ENCODE measurements at places on chromosomes 13 and 19.

DNA sequence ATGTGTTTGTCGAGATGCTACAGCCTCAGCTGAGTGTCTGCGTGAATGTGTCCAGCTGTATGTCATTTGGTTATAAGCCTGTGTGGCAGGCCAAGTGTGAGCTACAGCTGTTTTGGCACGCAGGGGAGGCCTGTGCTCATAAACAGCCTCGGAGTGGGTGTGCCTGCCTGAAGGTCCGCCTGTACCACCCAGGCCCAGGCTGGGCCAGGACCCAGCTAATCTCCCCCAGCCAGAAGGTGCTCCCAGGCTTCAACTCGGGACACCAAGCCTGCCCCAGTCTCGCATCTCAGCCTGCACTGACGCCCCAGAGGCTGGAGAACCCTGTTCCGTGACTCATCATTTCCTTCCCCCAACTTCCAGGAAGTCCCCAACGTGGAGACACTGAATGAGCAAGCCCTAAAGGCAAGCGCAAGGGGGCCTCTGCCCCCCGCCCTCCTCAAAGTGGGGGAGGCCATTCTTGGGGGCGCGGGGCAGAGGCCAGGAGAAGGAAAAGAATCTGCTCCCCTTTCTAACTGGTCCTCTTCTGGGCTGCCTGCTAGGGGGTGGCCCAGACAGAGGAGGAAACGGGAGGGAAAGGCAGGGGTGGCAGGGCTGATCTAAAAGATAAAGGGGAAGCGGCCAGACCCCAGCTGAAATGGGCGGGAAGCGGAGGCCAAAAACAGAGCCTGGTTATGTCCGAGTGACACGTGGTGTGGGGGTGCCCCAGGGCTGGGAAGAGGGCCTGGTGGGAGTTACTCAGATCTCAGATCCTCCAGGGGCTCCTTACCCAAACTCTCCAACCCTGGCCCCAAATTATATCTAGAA lies 2.0 kb downstream of the SLC1A5 start:
- DNase-seq, result peak; percentile 87

- peak; percentile 30 for DNase-seq
Observed at GRCh38 chr19:12126707-12127106, 13.4 kb downstream of the ZNF20 start.

- no peak for DNase-seq
Observed at GRCh38 chr13:24922387-24922744, 158.4 kb downstream of the RNF17 start.

DNA sequence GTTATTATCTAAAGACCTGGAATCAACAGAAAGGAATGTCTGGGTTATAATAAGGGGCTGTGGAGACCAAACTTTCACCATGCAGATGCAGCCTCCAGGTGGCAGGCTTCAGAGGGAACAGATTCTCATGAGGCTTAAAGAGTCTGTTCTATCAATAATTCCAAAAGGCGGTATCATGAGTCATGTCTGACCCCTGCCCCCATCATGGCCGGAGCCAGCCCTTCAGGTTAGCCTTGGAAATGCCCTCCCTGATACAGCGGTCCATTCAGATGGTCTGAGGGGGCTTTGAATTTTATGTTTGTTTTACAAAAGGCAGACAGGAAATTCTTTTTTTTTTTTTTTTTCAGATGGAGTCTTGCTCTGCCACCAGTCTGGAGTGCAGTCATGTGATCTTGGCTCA lies 21.7 kb upstream of the LAMP1 start:
- peak; percentile 41 for DNase-seq

DNA sequence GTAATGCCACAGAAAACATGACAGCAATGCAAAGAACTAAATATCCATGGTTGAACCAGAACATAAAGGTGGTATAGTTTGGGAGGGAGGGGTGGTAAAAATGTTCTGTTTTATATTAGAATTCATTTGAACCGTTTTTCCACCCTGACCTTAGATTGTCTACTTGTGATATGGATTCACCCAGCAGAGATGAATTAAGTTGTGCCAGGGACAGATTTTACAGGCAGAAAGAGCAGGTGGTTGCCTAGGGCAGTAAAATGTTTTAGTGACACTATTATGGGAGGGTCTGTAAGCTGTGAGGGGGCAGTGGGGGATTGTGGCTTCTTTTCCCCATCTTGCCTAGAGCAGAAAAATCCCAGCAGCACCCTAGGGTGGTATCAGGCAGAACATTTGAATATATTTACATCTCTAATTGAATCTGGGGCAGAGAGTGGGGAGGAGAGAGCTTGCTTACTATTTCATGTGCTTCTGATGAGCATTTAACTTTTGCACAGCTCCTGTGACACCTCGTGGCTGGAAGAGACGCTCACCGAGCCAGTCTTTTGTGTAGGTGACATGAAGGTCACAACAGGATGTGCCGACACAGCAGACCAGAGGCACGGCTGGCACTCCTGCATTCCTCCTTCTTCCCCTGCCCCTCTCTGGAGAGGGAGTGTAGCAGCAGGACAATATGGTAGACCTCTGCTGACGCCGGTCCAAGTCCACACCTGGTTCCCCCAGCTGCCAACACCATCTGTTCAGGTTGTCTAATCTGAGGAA lies 452.3 kb downstream of the IRS2 start:
- DNase-seq, result no peak

- DNase-seq, result no peak
Observed at GRCh38 chr19:876780-877314, 16.1 kb downstream of the MED16 start.

GRCh38 chr13:113924184-113924901 lies 49.5 kb downstream of the C13orf46 start:
- DNase-seq, result no peak

DNA sequence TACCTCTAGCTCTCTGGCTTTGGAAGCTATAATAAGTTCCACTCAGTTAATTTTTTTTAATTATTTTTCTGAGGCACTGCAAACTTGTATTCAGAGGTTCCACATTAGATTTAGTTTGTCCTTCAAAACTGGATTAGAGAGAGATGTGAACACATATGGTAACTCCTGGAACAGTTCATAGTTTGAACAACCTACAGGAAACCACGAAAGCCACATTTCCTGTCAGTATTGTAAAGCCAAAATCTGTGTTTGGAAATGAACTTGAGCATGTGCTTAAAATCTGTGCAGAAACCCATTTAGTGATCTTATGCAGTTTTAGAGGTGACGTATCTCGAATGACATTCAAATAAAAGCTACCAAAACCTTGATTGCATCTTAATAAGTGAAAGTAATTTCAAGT lies 1952.0 kb downstream of the OLFM4 start:
- DNase-seq, result no peak

DNA sequence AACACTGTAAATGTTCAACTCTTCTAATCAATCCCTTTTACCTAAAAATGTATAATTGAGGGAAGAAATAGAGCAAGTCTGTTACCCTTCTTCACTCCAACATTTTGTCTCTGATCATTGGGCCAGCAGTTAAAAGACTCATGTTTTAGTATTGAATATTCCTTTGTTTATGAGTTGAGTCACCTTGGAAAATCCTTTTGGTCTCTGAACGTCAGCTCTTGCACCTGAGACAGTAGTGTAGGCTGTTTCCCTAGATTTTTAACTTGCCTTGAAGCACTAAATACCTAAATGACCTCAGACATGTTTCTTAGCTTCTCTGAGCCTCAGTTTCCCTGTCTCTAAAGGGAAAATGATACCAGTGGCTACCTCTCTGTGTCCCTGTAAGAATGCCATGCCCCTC lies 184.2 kb downstream of the RFC3 start:
- no peak for DNase-seq

- DNase-seq, result no peak
Observed at GRCh38 chr13:83499286-83499685, 383.0 kb downstream of the SLITRK1 start.

GRCh38 chr13:59000770-59001169 lies 1163.0 kb downstream of the DIAPH3 start:
- DNase-seq, result no peak

DNA sequence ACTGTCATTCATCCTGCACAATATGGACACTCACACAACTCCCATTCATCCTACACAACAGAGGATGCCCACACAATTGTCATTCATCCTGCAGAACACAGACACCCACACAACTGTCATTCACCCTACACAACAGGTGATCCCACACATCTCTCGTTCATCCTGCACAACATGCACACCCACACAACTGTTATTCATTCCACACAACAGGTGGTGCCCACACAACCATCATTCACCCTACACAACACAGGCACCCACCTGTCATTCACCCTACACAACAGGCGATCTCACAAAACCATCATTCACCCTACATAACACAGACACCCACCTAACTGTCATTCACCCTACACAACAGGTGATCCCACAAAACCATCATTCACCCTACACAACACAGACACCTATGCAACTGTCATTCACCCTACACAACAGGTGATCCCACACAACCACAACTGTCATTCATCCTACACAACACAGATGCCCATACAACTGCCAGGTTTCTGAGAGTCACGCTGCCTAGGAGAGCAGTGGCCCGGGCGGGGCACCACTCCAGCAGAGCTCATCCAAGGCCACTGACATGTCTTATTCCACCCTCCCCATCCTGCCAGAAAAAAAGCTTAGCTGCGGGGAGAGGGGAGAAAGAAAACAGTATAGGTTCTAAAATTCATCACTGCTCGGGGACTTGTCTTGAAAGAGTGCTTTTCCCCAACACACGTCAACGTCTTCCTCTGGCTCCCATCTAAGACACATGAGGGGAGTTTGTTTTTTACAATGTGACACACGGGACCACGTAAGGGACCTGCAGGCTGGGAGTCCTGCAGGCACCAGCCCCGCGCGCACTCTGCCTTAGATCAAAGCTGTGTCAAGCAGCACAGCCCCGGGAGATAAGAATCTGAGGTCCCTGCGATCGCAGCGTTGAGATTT lies 44.0 kb downstream of the KLF2 start:
- peak; percentile 83 for DNase-seq

DNA sequence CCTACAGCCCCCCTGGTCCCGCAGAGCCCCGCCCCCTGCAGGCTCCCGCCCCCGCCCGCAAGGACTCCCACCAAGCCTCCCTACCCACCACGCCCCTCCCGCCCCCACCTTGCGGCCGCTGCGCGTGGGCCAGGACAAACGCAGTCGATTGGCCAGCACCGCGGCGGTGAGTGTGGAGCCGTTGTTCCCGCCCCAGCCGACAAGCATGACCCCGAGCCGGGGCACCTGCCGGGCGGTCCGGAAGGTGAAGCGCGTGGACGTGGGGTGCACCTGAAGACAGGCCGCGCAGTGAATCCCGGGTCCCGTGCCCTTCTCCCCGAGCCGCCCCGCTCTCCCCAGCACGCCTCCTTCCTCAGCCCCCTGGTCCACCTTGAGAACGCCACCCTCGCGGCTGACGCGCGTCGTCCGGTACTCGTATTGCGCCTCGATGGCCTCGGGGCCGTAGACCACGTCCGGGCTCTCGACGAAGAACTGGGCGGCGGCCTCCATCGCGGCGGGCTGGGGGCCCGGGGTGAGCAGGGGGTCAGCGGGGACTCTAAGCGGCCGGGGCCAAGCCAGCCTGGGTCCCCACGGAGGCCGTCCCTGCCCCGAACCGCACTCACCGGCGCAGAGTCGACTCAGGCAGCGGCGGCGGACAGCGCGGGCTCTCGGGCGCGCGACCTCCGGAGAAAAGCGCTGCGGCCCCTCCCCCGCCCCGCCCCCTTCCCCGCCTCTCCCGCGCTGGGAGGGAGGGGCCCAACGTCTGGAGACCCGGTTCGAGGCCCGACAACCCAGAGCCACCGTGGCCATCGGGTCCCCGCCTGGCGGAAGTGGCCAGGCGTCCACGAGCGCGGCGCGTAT lies at the start of gene ISYNA1:
ISYNA1 (minus strand) TSS at position 643 of the 840 bp plus-strand sequence; CDS start at position 489, 154 bp downstream.
- peak; percentile 70 for DNase-seq

GRCh38 chr13:99908140-99908803 lies 63.3 kb downstream of the ZIC5 start:
- DNase-seq, result no peak

GRCh38 chr13:98468361-98468760 lies 108.5 kb downstream of the STK24 start:
- DNase-seq, result no peak

GRCh38 chr19:11541238-11541637 lies 2.6 kb downstream of the CNN1 start:
- no peak for DNase-seq

DNA sequence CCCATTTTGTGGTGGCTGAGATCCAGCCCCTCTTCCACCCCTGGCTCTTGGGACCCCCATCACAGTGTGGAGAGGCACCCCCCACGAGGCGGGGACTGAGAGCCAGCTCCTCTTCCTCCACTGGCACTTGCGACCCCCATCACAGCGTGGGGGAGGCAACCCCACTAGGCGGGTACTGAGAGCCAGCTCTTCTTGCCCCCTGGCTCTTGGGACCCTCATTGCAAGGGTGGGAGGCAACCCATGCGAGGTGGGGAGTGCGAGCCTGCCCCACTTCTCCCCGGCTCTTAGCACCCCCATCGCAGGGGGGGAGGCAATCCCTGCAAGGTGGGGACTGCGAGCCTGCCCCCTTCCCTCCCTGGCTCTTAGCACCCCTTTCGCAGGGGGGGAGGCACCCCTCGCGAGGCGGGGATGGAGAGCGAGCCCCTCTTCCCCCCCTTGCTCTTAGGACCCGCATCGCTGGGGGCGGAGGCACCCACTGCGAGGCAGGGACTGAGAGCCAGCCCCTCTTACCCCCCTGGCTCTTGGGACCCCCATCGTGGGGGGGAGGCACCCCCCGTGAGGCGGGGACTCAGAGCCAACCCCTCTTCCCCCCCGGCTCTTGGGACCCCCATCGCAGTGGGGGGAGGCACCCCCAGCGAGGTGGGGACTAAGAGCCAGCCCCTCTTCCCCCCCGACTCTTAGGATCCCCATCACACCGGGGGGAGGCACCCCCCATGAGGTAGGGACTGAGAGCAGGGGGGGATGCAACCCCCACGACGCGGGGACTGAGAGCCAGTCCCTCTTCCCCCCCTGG lies 364.6 kb upstream of the SPRY2 start:
- no peak for DNase-seq

DNA sequence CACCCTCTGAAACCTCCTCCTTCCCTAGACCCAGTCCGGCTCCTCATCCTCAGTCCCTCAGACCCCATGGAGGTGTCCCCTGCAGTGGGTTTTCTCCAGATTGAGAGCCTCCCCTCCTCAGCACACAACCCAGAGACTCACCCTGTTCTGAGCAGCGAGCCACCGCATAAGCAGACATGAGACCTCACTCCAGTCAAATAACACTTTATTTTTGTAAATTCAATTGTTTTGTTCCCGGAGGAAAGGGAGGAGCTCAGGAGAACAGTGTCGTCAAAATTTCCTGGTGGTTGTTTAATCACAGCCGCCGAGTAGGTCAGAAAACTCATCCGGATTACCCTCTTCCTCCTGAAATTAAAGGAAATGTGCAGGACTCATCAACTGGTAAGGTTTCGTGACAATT lies 57.5 kb downstream of the ERICH4 start:
- DNase-seq, result no peak

- peak; percentile 92 for DNase-seq
Observed at GRCh38 chr19:53537521-53538377, at the start of gene ZNF331. Gene ZNF331 (plus strand): TSS chr19:53538145. CDS start chr19:53569377, 31,232 bp downstream.

- no peak for DNase-seq
Observed at GRCh38 chr13:96996107-96996506, 1.8 kb upstream of the OXGR1 start.
